ENCODE measurements at places on chromosomes 2 and 18. TPM values are rescaled to one million over a fixed set of nuclear protein-coding genes. Genes with fewer than 3 reads are reported as not detected.

DNA sequence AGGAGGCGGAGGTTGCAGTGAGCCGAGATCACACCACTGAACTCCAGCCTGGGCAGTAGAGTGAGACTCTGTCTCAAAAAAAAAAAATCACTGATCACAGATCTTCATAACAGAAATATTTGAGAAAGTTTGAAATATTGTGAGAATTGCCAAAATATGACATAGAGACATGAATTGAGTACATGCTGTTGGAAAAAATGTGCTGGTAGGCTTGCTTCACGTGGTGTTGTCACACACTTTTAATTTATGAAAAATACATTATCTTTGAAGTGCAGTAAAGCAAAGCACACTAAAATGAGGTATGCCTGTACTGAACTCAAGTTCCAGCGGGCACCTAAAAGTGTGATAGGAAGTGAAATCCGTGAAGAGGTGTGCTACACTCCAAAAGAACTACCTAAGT, 152.6 kb downstream of the TMEFF2 start:
- DNase-seq, result no peak

DNA sequence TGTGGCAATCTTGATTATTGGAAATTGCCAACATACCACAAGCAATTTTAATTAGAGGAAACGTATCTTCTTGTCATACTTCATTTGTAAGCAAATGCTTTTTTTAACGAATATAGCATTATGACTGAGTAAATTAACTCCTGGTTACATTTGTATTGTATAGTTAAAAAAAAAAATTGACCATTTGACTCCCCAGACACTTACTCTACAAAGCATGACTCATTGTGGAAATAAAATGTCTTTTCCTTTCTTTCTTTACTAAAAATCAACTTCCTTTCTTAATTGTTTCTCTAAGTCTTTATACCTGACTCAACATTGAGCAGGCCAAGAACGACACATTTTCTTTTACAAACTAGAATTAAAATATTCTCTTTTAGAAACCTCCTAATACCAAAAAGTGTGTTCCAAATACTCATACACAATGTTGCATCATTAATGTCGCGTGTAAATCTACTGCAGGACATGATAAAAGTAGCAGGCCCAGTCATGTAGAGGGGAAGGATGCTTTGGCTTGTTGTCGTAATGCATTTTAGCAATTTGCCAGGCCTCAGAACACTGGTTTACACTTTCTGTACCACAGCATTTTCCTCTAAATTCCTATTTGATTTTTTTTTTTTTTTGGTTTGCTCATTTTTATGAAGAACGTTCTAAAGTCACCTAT, 349.6 kb upstream of the KCNH7 start:
- no peak for DNase-seq

- no peak for DNase-seq
Measured at GRCh38 chr2:178177066-178177679, 17.1 kb upstream of the OSBPL6 start.

DNA sequence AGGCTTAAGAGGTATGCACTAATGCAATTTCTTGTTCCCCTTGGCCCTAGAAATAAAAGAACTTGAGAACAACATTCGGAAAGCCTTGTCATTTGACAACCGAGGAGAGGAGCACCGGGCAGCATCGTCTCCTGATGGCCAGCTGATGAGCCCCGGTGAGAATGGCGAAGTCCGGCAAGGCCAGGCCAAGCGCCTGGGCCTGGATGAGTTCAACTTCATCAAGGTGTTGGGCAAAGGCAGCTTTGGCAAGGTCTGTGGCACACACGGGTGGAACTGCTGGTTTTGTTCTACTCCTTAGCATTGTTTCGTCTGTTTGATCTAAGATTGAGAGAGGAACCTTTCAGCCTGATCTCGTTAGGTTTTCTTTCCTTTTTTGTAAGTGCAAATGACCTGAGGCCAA, 289.8 kb upstream of the EPAS1 start:
- DNase-seq, result no peak

DNA sequence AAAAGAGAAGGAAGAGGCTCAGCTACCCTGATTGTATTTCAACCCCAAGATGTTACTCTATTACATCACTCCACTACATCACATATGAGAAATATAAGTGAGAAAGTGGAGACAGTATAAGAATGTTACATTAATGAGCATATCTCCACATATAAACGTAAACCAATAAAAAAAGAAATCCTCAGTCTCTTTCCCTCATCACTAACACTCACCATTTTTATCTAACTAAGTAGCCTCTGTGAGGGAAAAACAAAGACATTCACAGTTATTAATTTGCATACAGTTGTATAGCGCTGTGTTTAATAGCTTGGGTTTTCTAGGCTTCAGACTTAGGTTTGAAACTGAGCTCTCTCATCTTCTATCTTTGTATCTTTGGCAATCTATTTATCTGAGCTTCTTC, 489.1 kb upstream of the LRRTM4 start:
- no peak for DNase-seq

- DNase-seq, result no peak
Measured at GRCh38 chr2:202037086-202037485, 3.4 kb downstream of the FZD7 start.

GRCh38 chr2:2824588-2824987, 493.5 kb upstream of the MYT1L start:
- no peak for DNase-seq

GRCh38 chr2:204545861-204546735, 823 bp downstream of the PARD3B start:
- DNase-seq, result no peak

GRCh38 chr2:205967391-205968075, 118.4 kb downstream of the INO80D start:
- DNase-seq, result no peak

FAM228A gene
- total RNA-seq, result 0.27 TPM

KIAA2012 gene
- total RNA-seq, result not detected

FEV gene
- not detected for total RNA-seq

VAMP5 gene
- 16.9 TPM for total RNA-seq

FIGN gene
- total RNA-seq, result not detected

SAP130 gene
- 35.2 TPM for total RNA-seq

KLHL30 gene
- total RNA-seq, result 0.12 TPM

Measured in B cell (primary cell).